Right forelimb (tissue), 1 donor: ENCODE measurements at places on chromosomes 3 and 15.

GRCh38 chr3:47868306-47868705 is 65.4 kb downstream of the DHX30 start:
- DNase-seq, result no peak

DNA sequence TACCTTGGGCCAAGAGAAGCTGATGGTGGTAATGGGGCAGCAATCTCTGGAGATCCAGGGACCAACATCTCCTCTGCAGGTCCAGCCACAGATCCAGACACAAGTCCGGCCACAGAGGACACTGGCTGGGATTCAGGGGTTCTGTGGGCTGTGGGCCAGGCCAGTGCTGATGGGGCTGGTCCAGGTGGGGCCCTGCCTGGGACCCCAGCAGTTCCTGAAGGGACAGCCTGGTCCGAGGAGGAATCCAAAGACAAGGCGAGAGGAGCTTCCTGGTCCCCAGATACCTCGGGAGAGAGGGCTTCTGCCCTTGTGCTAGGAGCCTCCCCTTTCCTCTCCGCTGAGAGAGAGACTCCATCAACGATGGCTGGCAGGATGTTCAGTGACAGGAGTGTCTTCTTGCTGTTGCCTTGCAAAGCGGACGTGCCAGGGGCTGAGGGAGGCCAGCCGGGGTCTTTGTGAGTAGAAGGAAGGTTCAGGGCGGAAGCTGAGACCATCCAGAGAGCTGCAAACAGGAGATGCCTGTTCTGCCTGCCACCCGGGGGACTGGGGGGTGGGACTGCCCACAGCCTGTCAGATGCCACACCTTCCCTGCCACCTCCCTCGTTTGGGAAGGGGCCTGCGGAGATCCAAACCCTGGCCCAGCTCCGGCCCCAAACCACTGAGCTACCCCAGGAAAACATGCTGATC is 24.5 kb upstream of the GOLGA6C start:
- peak; percentile 24 for DNase-seq

- DNase-seq, result no peak
Measured at GRCh38 chr3:24123596-24123995, 178.5 kb downstream of the NR1D2 start.

GRCh38 chr3:181252631-181253030 is 263.1 kb upstream of the DNAJC19 start:
- no peak for DNase-seq

GRCh38 chr3:48405971-48406370 is 23.9 kb downstream of the PLXNB1 start:
- DNase-seq, result no peak

- DNase-seq, result no peak
Measured at GRCh38 chr15:57647071-57647790, 55.5 kb downstream of the MYZAP start.

GRCh38 chr3:174441588-174442301 is 417.4 kb upstream of the NAALADL2 start:
- peak; percentile 45 for DNase-seq

- DNase-seq, result peak; percentile 54
Measured at GRCh38 chr3:48595526-48596121, 495 bp upstream of the COL7A1 start.

DNA sequence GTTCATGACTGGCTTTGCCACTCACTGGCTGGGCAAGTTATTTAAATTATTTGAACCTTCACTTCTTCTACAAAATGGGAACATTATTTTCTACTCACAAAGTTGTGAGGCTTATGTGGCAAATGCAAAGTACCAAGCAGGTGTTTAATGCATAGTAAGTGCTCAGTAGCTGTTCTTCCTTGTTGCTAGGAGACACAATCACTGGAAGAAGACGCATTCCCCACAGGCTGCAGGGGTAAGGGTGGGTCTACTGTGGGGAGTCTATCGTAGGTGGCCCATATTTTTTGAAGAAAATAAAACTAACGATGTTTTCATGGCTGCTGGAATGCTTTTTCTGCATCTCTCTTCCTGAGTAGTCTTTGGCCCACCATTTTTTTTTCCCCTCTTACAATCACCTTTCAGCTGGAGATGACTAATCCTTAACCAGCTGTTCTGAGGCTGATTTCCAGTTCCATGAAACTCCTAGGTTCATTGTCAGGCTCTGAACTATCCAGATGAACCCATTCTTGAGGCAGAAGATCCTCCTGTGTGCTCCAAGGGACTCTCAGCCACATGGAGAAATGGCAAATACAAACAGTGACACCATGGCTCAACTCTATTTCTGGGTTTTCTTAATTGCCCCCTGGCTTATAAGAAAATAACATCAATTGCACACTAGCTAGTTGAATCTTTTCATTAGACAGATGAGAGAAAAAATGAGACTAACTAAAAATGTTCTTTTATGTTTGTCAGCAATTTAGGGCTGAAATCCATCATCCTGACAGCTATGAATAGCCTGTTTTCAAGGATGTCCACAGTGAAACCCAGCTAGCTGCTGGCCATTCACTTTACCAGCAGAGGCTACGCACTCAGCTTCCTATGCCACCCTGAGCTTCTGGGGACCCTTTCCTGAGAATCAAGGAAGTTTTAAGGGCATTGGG is 108.3 kb upstream of the ETV5 start:
- DNase-seq, result no peak

DNA sequence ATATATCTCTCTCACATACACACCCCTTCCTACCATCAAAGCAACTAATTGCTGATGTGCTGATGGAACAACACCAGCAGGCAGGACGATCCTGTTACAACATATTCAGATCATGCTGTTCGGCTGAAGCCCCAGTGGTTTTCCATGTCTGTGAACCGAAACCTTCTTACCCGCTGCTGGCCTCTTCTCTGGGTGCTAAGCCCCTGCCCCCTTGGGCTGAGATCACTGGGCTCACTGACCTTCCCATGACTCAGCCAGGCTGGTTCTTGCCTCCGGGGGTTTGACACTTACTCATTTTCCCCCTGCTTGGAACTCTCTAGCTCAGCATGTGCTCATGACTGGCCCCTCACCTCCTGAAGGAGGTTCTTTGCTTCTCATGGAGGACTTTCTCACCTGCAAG is 122.0 kb upstream of the RGMA start:
- DNase-seq, result no peak
